Frontal cortex (tissue), 4 donors: ENCODE measurements at places on chromosomes 16 and 17.
A peak's percentile ranks its signal among the peaks of the same experiment; 100 is the strongest.

DNA sequence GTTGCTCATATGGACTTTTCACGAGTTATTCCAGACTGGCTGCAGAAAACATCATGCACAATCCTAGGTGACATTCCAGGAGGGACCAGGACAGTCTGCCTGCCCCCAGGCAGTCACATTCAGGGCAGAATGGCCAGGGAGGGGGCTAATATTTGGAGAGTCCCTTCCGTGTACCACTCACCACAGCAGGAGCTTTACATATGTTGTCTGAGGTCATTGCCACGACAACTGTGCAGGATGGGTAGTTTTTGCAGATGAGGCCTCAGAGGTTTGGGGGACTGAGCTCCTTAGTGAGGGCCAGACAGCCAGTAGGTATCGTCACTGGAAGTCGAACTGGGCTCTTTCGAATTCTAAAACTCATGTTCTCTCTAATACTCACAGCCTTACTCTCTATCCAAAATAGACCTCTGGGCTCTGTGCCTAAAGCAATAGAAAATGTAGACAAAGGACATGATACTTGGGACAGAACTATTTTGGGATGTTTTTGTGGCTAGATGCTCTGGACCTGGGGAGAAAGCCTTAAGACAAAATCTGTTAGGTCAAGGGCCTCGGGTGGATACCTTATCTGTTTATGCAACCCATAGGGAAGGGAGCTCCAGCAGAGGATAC, 338.5 kb downstream of the MAF start:
- no peak for DNase-seq

- DNase-seq: no peak
These were observed 43.6 kb upstream of the JPH3 start for GRCh38 chr16:87558682-87559081.

- DNase-seq: no peak
These were observed 47.8 kb downstream of the ANKRD11 start for GRCh38 chr16:89442588-89442987.

- no peak for DNase-seq
These were observed 224.6 kb downstream of the MAP2K6 start for GRCh38 chr17:69639096-69639495.

GRCh38 chr17:21183468-21183867, 30.5 kb downstream of the TMEM11 start:
- no peak for DNase-seq

GRCh38 chr16:67884684-67885083, at the start of gene NRN1L:
Gene NRN1L (plus strand): TSS chr16:67884885. CDS start chr16:67884904, 19 bp downstream.
- peak; percentile 83 for DNase-seq

DNA sequence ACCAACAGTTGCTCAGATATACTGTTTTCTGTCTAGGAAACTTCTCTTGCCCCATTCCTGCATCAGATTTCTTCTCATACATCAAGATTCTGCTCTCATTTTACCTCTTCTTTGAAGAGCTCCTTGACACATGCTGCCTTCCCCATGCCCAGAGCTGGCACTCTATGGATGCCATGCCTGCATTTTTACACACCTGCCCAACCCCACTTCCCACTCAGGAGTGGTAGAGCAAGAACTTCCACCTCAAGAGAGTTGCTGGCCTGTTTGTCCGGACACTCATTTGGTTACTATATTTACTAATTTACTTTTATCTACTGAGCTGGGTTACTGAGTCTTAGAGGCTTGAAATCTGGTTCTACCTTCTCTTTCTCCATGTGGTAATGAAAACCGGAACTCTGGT, 98.3 kb upstream of the HLF start:
- no peak for DNase-seq

DNA sequence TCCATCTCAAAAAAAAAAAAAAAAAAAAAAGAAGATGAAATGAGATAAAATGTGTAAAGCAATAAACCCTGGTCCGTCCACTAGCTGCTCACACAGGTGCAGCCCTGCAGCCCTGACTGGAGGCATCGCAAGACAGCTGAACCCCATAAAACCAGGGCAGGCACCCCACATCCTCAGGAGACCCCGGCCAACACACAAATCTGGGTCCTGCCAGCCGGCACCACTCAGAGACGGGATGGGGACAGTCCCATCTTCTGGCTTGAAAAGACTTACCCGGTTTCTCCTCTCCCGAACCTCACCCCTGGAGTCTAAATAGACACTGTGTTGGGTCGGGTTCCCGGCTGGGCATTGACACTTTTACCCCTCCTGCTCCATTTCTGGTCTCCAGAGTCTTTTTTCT, 52.7 kb upstream of the TNRC6C start:
- DNase-seq: no peak

- no peak for DNase-seq
These were observed 15.0 kb upstream of the SPHK1 start for GRCh38 chr17:76369379-76369778.

DNA sequence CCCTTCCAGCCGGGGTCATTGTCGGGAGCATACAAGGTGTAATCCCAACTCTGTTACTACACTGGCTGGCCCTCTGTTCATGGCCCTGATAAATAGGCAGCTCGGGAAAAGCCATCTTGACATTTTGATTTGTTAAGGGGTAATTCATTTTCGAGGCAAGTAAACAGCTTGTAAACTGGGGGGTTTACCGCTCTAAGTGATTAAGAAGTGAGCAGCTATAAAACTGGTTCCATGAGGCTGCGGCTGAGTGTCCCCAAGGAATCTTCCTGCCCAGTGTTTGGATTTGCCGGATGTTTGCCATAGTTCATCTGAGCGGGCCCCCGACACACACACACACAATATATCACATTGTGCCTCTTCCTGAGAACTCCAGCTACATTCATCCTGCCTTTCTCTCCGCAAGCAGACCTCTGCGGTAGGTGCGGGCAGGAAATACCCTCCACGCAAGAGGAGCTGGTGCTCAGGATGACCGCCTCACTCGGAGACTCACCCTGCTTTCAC, 92.2 kb downstream of the SOCS1 start:
- DNase-seq: no peak

DNA sequence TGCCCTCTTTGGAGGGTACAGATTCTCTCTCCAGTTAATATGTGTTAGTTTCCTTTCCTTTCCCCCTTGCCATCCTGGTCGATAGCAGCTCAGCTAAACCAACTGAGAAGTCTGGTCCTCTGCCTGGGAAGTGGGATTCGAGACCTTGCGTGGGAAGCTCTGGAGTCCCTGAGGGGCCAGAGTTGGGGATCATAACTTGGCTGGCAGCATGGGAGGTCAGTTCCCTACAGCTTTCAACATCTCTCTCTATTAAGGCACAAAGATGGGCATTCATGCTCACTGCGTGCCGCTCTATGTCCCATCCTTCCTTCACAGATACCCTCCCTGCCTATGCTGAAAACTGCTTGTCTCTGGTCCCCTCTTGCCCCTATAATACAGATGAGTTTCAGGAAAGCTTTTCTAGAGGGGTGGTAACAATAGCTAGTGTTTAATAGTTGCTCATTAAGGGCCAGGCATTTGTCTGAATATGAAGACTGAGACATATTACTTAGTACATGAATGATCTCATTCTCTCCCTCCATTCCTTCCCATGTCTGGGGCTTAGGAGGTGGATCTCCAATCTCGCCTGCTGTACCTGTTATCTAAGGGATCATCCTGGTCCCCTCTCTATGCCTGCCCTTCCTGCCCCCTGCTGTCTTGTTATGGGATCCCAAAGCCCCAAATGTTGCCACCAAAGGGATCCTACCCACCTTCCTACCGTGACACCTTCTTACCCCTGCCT, 10.8 kb downstream of the THRA start:
- no peak for DNase-seq

DNA sequence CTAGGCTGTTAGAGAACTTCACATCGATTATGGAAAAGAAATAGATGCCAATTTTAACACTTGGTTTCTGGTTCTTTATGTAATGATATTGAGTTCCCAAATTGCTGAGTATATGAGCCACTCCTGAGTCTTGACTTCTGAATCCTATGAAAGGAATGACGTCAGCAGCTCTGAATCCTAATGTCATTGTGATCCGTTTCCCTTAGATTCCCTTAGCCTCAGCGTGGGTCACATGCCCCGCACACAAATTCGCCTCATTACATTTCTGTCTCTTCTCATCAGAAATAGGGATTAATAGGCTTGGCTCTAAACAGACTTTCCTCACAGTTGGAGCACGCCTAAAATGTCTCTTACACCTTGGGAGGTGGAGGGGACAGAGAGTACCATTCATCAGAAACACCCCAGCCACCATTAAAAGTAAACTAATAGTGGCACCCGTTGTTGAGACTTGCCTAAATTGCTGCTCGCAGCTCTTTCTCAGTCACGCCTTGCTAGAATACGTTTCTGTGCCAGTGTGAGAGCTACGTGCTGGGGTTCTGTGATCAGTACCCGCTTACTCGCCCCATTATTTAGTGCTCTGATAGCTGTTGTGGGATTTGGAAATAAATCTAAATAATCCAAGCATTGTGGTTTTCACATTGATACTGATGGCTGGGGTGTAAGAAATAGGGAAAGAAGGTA, 7.1 kb downstream of the MRM3 start:
- DNase-seq: no peak

- peak; percentile 35 for DNase-seq
These were observed 77.6 kb downstream of the CMIP start for GRCh38 chr16:81522108-81522701.

DNA sequence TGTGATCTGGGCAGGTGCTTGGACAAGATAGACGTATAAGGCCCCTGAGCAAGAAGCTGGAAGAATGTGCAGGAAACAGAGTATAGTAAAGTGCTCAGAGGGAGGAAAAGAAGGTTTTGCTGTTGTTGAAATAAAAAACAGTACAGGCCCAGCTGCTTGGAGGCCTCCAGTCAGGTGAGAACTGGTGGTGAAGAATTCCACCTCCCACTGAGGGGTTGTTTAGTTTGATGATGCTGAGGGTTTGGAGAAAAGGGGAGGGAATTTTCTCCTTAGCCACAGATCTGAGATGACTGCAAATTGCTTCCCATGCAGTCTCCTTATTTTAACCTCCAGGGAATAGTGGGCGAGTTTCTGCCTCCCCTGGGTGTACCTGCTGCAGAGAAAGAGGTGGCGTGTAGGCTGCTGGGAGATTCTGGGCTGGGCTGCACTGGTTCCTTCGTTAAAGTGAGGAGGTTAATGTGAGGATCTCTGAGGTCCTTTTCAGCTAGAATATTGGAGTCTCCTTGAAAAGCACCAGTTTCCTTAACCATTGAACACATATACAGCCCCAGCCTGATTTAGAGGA, 25.8 kb downstream of the SMPD3 start:
- no peak for DNase-seq

DNA sequence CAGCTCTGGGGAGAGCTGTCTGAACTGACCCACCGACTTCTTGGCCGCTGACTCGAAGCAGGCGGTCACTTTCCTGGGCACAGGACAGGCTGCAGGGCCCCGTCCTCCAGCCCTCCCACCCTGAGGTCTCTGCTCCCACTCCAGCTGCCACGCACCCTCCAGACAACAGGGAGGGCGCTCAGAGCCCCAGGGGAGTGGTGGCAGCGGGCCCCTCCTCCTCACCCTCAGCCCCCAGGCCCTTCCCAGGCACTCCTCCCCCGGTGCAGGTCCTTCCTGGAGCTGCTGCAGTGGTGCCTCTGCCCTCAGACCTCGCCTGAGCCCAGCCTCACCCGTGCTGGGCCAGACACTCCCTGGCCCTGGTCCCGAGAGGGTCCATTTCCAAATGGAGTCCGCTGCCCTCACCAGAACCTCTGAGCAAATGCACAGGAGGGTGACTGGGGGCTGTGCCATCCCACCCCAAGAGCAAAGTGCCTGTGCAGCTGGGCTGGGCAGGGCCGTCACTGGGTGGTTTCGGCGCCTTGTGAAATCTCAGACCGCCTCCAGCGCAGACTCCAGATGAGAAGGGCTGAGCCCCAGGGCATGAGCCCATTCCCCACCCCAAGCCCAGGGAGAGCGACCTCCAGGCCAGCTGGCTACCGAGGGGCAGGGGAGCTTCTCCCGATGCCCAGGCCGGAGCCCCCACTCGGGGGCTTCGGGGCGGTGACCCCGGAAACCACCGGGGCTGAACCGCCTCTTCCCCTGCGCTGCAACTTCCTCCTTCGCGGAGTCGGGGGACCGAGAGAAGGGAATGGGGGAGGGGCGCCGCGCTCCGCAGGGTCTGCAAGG, 717 bp downstream of the CYBA start:
- DNase-seq: no peak

GRCh38 chr17:80063830-80064585, 27.6 kb downstream of the CCDC40 start:
- DNase-seq: no peak

DNA sequence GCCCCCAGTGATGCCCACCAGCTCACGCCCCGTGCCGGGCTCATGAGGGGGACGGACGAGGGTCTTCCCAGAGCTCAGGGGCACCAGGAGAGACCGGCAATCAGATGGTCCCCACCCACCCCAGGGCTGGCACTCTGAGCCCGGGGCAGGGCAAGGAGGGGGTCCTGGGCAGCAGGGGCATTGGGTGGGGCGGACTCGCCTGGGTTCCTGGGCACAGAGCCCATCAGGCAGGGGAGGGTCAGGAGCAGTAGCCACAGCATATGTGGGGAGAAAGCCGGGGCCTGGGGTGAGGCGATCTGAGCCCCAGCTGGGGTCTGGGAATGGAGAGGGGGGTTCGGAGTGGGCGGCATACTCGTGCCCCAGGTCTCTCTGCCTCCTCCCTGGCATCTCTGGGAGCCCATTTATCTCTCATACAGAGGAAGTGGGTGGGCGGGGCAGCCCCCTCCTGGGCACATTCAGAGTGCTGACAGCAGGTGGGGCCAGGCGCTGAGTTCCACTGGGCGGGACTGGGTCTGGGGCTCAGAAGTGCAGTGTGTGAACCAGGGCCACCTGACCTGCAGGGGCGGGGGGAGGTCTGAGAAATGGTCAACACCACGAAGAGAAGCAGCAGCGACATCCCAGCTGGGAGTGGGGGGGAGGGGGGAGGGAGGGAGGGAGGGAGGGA, 20.5 kb upstream of the UBE2I start:
- no peak for DNase-seq

GRCh38 chr16:72821185-72821950, 226.6 kb downstream of the ZFHX3 start:
- no peak for DNase-seq

DNA sequence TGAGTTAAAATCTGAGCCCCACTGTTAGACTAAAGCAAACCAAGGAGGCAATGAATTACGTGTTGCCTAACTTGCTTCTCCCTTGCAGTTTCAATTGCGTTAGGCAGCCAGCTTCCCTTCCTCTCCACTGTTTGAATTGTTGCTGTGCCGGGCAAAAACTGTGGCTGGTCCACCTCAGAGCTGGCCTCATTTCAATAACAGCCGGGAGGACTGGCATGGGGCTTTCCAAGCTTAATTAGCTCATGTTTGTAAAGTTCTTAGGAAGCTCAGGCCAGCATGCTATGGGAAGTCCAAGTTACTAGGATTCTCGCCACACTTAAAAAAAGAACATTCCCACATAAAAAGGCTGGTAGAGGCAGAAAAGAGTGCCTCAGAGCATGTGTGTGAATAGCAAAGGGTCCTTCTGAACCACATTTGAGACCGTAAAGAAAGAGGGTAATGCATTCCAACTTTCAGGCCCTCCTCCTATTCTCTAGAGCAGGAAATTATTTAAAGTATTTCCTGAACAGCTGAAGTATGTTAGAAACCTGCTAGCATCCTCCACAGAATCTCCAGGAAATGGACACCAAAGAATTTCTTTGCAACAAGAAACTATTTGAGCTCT, 79.0 kb upstream of the SMURF2 start:
- no peak for DNase-seq

DNA sequence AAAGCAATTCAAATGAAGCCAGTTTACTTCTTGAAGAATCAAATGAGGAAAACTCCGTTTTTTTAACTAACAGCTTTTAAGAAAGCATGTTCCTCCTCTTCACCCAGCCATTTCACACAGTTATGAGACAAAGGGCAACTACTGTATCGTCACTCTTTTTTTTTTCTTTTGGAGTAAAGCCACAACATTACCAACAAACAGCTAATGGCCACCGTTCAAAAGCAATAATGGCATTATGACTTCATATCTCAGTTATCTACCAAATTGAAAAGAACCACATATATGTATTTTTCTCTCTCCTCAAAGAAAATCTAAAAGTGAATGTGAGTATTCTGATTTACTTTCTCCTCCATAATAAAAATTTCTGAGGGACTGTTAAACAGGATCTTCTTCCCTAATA, 14.5 kb downstream of the GRB2 start:
- DNase-seq: no peak
